ENCODE measurements at places on chromosomes 11 and 22.

DNA sequence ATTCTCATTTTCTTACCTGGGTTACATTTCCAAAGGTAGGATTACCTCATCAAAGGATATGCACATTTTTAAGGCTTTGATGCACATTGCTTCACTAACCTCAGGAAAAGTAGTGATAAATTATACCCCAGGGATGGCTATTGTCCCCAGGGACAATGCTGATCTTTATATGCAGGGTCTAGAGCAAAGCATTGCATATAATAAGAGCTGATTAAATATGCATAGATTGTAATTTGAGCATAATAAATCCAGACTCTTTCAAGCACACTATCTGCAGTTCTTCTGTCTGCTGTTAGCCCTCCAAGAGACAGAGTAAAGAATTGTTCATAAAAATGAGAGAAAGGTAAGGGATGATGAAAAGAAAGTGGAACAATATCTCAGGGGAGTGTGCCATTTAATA is 57.3 kb upstream of the SYT13 start:
- DNase-seq = no peak

DNA sequence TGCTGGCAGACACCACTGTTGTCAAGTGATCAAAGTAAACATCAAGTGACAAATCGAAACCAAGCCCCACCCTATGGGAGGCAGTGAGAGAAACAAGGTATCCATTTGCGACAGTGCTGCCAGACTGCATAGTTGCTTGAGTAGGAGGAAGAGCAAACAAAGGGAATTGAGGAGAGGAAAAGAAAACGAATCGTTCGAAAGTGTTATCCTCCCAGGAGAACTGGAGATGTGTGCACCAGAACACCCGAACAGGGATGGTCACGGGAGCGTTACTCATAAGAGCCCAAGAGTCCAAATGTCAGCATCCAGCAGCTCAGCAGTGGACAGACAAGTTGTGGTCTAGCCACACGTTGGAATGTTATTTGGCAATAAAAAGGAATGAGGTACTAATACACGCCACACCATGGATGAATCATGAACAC is 58.4 kb upstream of the NUP50 start:
- no peak for DNase-seq

GRCh38 chr11:122002926-122003325 is 113.1 kb downstream of the BLID start:
- DNase-seq = no peak

DNA sequence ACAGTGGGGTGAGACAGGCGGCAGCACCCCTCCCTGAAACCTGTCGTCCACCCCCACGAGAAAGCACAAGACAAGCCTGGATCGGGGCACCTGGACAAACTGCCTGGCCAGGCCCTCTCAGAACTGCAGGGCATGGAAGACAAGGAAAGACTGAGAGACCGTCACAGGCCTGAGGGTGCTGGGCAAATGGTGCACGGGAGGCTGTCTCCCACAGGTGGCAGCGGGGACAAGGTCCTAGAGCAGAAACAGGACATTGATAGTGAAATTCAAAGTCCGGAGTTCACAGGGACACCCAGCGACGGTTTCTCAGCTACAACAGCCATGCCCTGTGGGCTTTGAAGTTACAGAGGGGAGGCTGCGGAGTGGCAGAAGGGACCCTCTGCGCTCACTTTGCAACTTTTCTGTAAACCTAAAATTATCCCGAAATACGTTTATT is 20.6 kb downstream of the DRD4 start:
- DNase-seq = no peak

DNA sequence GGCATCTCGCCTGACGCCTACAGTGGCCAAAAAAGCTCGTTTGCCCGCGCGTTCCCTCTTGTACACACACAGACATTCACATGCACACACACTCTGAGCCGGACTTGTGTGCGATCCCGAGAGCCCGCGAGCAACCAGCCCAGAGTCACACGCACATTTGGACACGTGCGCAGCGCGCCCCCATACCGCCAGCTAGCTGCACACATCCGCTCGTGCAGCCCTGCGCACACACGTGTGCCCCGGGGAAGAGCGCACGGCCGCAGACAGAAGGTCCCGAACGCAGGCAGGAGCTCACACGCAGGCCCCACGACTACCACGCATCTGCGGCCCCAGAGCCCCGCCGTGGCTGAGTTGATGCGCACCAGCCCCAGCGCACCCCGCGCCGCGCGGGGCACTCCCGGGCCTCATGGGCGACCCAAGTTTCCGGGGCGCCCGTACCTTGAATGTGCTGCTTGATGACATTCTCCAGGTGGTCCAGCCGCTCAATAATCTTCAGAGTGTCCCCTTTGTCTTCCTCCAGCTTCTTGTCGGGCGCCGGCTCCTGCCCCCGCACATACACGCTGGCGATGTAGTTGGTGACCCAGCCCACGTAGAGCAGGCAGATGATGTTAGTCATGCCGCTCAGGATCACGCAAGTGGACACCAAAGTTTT is 758 bp downstream of the GALNT18 start:
- DNase-seq = no peak

GRCh38 chr11:116376547-116376946 is 396.2 kb downstream of the BUD13 start:
- DNase-seq = no peak

DNA sequence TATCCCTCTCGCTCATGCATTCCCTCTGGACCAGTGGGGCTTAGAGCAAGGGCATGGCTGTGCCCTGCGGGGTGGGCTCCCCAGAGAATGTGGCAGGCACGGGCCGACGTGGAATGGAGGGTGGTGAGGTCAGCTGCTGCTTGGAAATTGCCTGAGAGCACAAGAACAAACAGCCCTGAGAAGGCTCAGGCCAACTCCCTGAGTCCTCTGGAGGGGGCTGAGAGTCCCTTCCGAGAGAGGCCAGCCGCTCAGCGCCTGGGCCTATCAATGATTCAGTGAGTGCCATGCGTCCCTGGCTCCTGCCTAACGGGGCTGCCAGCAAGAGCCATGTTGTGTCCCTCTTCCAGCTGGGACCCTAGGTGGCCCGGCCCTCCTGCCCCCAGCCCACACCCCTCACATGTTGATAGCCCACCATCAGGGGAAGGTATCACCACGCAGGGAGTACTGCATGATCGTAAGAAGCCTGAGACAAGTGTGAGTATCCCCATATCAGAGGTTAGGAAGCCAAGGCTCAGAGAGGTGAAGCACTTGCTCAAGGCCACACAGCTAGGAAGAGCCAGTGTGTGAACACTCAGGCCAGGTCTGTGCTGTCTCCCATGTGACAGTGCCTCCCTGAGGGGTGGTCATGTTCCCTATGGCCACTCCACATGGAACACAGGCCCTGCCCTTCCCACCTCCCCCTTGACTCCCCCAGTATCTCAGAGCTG is 55.8 kb downstream of the NECTIN1 start:
- DNase-seq = no peak

DNA sequence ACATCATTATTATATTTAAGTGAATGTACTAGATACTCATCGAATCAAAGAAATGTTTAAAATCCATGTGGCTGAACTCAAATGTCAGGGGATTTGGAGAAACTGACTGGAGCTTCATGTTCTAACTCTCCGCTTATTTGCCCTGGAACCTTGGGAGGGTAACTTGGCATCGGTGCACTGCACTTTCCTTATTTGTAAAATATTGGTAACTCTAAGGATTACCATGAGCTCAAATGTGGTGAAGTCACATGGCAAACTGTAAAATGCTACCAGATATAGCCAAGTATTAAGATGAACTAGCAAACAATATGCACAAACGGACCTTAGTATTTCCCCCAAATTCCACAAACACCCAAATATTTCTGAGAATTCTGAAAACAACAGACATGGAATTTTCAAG is 75.6 kb downstream of the ETS1 start:
- DNase-seq = no peak

DNA sequence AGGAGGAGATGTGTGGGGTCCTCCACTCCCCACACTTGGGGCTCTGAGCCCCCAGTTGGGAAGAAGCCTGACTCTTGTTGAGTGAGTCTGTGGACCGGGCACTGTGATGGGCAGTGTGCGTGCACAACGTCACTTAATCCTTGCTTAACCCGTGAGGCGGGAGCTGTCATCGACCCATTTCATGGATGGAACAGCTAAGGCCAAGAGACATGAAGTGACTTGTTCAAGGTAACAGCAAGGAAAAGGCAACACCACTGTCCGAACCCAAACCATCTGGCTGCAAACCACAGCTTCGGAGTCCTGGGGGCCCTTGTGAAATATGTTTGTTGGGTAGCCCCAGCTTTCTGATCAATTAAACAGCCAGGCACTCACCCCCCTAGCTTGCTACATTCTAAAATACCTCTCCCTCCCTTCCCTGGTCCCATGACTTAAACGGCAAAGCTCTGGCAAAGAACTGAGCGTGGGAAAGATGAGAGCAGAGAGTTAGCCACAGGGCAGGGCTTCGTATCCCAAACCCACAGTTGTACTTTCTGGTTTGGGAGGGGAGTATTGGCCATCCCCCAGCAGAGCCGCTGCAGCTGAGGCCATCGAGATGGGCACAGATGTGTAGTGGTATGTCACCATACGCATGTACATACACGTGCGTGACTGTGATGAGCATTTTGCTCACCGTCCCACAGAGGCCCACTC is 26.3 kb downstream of the FADS2 start:
- DNase-seq = no peak

All from stimulated activated CD8-positive, alpha-beta memory T cell treated with anti-CD3 and anti-CD28 coated beads, Interleukin-15, amount 100 ng/mL, for 24 hours (primary cell).